ENCODE measurements at places on chromosomes 3 and 15.
A peak's percentile ranks its signal among the peaks of the same experiment; 100 is the strongest.

- DNase-seq: no peak
Measured at GRCh38 chr3:143951351-143951971, 20.2 kb upstream of the DIPK2A start.

DNA sequence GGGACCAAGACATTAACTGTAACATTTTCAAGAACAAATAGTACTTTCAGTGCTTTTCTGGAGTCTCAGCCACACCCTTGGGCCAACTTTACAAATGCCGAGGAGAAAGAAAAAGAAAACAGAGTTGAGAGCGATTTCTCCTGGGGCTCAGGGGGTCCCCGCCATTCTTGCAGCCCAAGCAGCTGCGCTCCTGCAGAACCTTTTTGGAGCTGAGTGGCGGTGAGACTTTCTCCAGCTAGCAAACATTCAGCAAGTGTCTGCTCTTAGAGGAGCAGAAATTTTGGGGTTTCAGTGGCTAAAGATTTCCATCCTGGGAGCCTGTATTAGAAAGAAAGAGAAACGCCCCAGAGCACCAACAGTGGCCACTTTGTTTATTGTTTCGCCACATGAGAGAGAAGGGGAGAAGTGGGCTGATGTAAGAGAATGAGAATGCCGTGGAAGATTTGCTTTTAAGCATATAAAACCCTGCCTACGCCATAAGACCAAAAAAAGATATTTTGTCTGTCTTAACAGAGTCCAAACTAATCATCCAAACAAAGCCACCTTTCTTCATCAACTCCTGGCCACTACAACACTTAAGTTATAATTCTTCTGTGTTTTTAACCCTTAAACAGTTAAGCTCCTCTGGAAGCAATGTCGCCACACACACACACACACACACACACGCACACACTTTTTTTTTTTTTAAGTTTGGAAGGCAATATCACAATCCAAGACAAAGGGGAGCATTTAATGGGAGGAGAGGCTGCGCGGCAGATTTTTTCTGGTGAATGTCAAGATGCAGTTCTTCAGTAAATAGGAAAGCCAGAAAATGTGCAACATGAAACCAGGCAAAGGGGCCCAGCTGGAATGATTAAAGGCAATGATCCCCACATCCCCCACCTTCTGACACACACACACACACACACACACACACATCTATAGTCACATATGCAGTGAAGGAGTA is 19.2 kb downstream of the EID1 start:
- DNase-seq: peak; percentile 59

DNA sequence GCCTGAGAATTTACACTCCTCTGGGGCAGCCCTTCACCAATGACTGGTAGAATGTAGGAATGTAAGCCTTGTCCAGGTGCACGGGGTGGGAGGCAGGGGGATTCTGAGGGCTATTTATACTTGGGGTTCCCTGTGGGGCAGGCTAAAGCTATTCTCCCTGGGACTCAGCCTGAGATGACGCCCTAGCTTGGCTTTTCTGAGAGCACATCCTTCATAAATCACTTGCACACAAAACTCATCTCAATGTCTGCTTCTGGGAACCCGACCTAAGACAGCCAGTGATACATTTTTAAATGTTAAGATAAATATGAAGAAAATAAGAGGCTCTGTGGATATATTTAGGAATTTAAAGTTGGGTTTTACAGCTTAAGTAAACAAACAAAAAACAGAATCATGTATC is 16.6 kb downstream of the TMEM158 start:
- DNase-seq: no peak

DNA sequence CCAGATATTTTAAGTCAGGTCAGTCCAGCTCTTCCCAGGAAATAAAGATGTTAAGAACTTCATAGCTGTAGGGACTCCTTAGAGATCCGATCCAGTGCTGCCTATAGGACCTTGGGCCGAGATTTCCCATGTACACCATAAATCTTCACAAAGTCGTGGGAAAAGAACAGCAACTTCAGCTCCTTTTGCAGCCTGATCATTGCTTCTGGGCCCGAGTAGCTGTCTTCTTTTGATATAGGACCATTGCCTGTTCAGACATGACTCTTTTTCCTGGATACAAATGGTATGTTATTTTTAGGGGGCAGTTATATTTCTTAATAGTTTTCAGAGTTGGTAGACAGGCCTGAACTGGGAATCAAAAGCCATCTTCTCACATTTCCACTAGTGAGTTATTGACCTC is 20.5 kb downstream of the IL1RAP start:
- no peak for DNase-seq

- DNase-seq: no peak
Measured at GRCh38 chr3:25468866-25469319, 40.8 kb downstream of the RARB start.

- no peak for DNase-seq
Measured at GRCh38 chr3:115194476-115194875, 47.4 kb upstream of the ZBTB20 start.

GRCh38 chr3:29696311-29696710 is 415.4 kb downstream of the RBMS3 start:
- DNase-seq: no peak

GRCh38 chr3:75192146-75192616 is 471.9 kb upstream of the FRG2C start:
- DNase-seq: peak; percentile 33

GRCh38 chr3:163563485-163563884 is 1514.8 kb downstream of the SI start:
- no peak for DNase-seq

GRCh38 chr15:90585863-90586262 is 56.1 kb downstream of the CRTC3 start:
- no peak for DNase-seq

- DNase-seq: no peak
Measured at GRCh38 chr3:188659449-188660090, 505.6 kb downstream of the LPP start.

DNA sequence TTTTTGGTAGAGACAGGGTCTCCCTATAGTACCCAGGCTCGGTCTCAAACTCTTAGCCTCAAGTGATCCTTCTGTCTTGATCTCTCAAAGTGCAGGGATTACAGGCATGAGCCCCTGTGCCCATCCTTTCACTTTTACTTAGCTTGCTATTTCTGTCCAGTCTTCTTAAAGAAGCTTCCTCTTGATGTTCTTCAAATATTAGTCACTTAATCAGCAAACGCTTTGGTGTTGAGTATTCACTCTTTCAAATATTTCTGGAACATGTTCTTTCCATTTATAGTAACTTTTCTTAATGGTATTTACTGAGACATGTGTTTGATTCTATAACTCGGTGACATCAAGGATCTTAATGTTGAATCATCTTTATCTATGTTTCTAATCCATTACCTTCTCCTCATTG is 122.1 kb downstream of the CNTN6 start:
- DNase-seq: no peak

DNA sequence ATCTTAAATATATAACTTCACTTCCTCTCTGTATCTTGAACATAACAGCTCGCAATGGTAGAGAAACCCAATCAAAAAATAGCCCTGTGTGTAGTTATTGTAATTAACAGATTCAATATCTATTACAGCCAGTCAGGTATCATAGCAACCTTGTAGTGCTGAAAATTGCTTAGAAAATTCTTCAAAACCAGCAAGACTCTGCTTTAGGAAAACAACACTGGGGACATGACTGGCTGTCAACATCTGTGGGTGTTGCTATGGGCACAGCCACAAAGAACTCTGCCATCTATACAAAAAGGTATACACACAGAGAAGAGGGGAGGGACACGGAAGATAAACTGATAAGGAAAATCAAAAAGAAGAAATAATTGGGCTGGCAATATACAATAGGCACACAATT is 101.2 kb downstream of the WDR72 start:
- DNase-seq: no peak
